ENCODE measurements at places on chromosomes 1 and 21. TPM values are rescaled to one million over a fixed set of nuclear protein-coding genes. Genes with fewer than 3 reads are reported as not detected.

DNA sequence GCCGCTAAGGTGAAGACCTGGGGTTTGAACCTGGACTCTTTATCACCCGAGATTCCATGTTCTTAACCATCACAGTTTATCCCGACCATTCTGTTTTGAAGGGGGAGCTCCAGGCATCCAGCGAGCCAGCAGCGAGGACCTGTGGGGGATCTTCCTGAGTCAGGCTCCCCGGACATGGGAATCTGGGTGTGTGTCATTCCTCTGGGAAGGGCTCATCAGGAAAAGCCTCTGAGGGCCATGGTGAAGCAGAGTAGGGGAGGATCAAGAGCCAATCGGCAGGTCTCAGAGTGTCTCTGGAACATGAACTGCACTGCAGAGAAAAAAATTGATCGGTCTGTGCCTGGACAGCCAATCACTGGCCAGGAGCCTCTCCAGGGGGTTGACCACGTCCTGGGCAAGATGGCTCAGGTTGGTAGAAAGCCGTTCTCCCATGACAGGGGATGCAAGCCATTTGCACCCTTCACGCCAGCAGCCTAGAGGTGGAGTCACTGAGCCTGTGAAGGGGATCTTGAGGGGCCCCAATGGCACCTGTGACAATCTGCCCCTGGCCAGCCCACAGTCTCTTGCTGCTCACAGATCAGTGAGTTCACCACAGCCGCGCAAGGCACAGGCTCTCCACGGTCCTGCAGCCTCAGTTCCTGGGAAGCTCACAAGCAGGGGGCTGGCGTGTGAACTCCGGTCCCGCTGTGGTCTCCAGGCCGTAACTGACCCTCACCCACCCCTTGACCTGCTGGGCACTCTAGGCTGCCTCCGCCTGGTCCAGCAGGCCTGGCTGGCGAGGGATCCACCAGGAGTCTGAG lies 20.4 kb upstream of the ACTRT2 start:
- H3K27ac ChIP-seq: no peak overlapping the region
- no peaks in the 10 kb centered on the region for H3K4me1 ChIP-seq
- H3K27me3 ChIP-seq: no peaks in the 10 kb centered on the region
- no peak for DNase-seq

DNA sequence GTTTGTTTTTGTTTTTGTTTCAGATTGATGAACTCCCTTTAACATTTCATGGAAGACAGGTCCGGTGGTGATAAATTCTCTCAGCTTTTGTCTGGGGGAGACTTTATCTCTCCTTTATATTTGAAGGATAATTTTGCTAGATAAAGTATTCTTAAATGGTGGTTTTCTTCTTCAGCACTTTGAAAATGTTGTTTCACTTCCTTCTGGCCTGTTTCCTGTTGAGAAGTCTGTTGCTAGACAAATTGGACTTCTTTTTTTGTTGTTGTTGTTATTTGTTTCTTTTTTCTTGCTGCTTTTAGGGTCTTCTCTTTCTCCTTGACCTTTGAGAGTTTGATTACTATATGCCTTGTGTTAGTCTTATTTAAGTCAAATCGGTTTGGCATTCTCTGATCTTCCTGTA lies 50.8 kb downstream of the CRP start:
- H3K4me1 ChIP-seq: no peaks in the 10 kb centered on the region
- no peaks in the 10 kb centered on the region for H3K27me3 ChIP-seq
- no peak overlapping the region for H3K27ac ChIP-seq

ESPN gene
- 0.47 TPM for total RNA-seq

DNA sequence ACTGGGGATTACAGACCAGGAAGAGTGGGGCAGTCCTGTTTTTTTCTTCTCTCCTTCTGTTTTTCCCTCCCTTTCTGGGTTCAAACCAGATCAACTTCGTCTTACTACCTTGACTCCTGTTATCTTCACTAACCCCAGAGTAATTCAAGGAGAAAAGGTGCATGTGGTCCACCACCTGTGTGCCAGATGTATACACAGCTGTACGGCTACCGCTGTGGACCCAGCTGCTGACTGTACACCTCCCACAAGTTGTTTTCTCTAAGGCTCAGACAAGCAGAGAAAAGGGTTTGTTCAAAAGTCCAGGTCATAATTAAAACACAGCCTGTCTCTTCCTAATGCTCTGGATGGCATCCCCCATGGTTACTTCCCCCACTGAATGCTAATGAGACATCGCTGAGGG lies 102.1 kb downstream of the LMX1A start:
- H3K27me3 ChIP-seq: no peaks in the 10 kb centered on the region
- H3K4me3 ChIP-seq: no peak overlapping the region
- H3K36me3 ChIP-seq: no peaks in the 10 kb centered on the region
- no peak for DNase-seq
- H3K27ac ChIP-seq: no peak overlapping the region

DNA sequence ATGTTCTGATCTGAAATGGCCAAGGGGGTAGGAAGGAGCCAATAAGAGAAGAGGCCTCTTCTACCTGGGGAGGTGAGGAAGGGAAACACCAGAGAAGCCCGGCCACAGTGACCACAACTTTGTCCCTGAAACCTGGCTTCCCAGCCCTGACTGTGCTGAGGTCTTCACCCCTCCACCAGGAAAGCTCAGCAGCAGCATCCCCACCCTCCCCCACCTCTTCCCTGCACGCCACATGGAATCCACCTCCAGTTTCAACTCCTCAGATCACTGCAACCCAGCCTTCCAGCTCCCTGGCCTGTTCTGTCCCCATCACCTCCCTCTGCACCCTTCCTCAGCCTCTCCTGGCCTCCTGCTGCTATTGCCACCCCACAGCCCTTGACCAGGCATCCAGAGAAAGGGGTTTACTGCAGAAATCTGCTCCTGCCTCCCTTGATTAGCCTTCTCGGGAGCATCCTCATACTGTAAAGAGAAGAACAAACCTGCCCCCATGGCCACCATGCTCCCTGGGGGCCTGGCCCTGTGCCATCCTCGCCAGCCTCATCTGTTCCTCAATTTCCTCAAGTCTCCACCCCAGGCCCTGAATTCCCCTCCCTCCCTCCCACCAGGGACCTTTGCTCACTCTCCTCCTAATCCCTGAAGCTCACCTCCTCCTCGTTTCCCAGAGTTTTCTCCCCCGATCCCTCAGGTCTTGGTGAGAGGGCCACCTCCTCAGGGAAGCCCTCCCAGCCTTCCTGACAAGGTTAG lies 450.9 kb downstream of the MATN1 start:
- no peaks in the 10 kb centered on the region for H3K36me3 ChIP-seq
- H3K27me3 ChIP-seq: no peaks in the 10 kb centered on the region
- H3K27ac ChIP-seq: no peak overlapping the region
- DNase-seq: no peak

DNA sequence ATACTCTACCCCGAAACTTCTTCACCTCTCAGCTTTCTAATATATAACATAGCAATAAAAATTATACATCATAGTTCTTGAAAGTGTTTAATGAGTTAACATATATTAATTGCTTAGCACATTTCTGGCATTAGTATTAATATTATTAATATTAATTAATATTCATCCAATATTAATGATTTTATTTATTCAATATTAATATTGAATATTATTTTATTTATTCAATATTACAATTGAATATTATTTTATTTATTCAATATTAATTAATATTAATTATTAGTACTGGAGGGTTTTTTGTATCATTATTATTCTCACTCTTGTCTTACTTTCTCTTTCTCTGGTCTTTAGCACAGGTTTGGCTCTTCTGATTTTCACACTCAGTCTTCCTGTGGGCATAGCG lies 105.2 kb downstream of the GRIK1 start:
- H3K27ac ChIP-seq: no peak overlapping the region
- no peak overlapping the region for H3K4me3 ChIP-seq
- no peaks in the 10 kb centered on the region for H3K27me3 ChIP-seq

GRCh38 chr1:7356079-7356478 lies 415.0 kb upstream of the VAMP3 start:
- no peaks in the 10 kb centered on the region for H3K36me3 ChIP-seq
- no peak overlapping the region for H3K27ac ChIP-seq
- no peaks in the 10 kb centered on the region for H3K27me3 ChIP-seq
- no peak for DNase-seq
- H3K4me3 ChIP-seq: no peak overlapping the region

DNA sequence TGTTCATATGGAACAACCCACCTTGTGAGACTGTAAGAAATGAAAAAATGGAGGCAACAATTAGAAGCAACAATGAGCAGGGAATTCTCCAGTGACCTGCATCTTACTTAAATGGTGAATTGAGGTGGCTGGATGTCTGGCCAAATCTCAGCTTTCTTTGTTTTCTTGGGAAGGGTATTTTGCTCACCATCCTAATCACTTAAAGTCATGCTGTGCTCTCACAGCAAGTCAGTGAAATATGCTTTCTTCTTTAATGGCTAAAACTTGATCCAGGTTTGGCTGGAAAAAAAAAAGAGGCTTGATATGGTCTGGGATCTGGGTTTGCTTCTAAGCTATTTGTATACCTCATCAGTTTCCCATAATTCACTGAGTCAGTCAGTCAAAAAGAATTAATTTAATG lies 124.8 kb downstream of the ESRRG start:
- no peak overlapping the region for H3K4me3 ChIP-seq
- H3K36me3 ChIP-seq: no peaks in the 10 kb centered on the region
- H3K4me1 ChIP-seq: peaks cover 14% of the 10 kb centered on the region
- no peak overlapping the region for H3K27ac ChIP-seq
- DNase-seq: no peak

- H3K36me3 ChIP-seq: no peaks in the 10 kb centered on the region
- no peaks in the 10 kb centered on the region for H3K27me3 ChIP-seq
- no peak overlapping the region for H3K4me3 ChIP-seq
- H3K27ac ChIP-seq: no peak overlapping the region
Observed at GRCh38 chr1:189036628-189037027, 1441.0 kb downstream of the BRINP3 start.

TBX15 gene
- 3.6 TPM for total RNA-seq

TSPEAR gene
- total RNA-seq: not detected

All from right atrium auricular region (tissue), 2 donors.